Posterior cingulate gyrus (tissue), 11 donors: ENCODE measurements at places on chromosomes 4 and X.

GRCh38 chr4:26784207-26784865 lies 76.3 kb upstream of the STIM2 start:
- DNase-seq: no peak

GRCh38 chr4:121390335-121390734 lies 9.5 kb upstream of the QRFPR start:
- no peak for DNase-seq

- no peak for DNase-seq
Measured at GRCh38 chrX:122188751-122189150, 995.3 kb upstream of the GRIA3 start.

- DNase-seq: no peak
Measured at GRCh38 chr4:7202411-7202810, 10.1 kb downstream of the SORCS2 start.

GRCh38 chr4:75637176-75637575 lies 6.8 kb upstream of the CDKL2 start:
- no peak for DNase-seq

DNA sequence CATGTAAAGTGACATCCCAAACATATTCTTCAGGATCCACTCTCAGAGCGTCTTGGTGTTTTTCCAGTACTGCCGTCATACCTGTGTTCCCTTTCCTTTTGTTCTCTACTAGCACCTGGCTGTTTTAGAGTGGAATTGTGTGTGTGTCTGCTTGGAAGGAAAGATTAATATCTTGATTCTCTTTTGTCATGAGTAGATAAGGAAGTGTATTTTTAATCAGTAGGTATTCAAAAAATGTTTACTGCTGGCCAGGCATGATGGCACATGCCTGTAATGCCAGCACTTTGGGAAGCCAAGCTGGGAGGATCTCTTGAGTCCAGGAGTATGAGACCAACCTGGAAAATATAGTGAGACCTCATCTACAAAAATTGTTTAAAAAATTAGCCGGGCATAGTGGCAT lies 198.8 kb downstream of the CBR4 start:
- DNase-seq: no peak

- no peak for DNase-seq
Measured at GRCh38 chr4:158065176-158065575, 107.6 kb downstream of the GASK1B start.

DNA sequence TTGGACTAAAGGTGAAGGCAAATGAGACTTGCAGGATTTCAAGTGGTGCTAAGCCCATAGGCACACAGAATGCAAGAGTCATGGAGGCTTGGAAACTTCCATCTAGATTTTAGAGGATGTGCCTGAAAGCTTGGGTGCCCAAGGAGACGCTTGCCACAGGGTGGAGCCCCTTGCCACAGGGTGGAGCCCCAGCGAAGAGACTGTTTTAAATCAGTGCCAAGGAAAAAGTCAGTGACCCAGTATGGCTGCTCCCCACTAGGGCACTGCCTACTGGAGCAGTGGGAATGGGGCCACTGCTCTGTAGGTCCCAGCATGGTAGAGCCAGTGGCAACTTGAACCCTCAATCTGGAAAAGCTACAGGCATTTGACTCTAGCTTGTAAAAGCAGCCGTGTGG lies 794.2 kb upstream of the LCORL start:
- no peak for DNase-seq

- DNase-seq: no peak
Measured at GRCh38 chr4:139736661-139737060, 71.0 kb downstream of the MGST2 start.

- DNase-seq: no peak
Measured at GRCh38 chrX:86806786-86807185, 658.5 kb downstream of the DACH2 start.

DNA sequence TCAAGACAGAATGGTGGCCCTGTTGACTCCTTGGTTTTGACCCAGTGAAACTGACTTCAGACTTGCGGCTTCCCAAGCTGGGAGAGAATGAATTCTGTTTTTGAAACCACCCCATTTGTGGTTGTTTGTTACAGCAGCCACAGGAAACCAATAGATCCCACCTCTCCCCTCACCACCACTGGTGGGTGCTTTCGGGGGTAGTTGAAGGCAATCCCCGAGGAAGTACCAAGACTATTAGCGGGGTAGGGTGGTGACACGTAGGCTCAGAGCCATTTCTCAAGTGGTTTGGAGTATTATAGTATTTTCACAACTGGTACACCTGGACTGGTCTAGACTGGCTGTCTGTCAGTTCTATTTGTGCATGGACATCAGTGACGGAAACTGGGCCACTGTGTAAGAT lies 189.1 kb upstream of the RBPJ start:
- DNase-seq: no peak
